NCI-H1105 treated with DMSO at 0.1 percent for 48 hours (cell line): ENCODE measurements at places on chromosomes 1 and 21.

GRCh38 chr1:14140831-14141401 is 440.9 kb downstream of the PRDM2 start:
- DNase-seq: peak; percentile 20

- no peak for DNase-seq
Measured at GRCh38 chr1:93516164-93516563, 68.2 kb downstream of the FNBP1L start.

- DNase-seq: no peak
Measured at GRCh38 chr1:4699376-4700301, 45.2 kb downstream of the AJAP1 start.

DNA sequence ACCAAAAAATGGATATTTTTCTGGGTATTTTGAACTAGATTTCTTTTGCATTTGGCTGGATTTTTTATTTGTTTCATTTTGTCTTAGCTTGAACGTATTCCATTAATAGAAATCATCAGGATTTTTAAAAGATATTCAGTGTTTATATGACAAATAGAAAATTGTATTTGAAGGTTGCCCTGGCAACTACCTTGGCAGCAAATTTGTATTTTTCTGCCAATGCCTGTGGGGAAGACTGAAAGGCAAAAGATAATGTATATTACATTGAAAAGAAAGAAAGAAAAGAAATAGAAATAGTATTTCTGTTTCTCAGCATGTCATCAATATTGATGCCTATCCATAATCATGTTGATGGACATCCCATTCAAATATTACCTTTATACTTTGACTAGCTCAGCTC is 16.8 kb downstream of the VCAM1 start:
- DNase-seq: no peak

GRCh38 chr21:42515708-42516502 is 2.3 kb downstream of the SLC37A1 start:
- no peak for DNase-seq

DNA sequence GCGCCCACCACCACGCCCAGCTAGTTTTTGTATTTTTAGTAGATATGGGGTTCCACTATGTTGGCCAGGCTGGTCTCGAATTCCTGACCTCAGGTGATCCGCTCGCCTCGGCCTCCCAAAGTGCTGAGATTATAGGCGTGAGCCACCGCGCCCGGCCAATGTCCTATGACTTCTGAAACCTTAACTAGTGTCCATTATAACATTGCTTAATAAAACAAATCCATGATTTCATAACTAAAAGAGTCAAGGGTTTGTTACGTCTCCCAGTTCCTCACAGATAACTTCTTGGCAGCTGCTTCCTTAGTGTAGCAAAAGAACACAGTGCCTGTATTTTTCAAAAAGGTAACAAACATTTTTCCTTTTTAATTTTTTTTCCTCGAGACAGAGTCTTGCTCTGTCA is 53.6 kb downstream of the FBXO42 start:
- no peak for DNase-seq
